Activated T-cell treated with anti-CD3 and anti-CD28 coated beads for 1 hour (primary cell): ENCODE measurements at places on chromosomes 1 and 21.

DNA sequence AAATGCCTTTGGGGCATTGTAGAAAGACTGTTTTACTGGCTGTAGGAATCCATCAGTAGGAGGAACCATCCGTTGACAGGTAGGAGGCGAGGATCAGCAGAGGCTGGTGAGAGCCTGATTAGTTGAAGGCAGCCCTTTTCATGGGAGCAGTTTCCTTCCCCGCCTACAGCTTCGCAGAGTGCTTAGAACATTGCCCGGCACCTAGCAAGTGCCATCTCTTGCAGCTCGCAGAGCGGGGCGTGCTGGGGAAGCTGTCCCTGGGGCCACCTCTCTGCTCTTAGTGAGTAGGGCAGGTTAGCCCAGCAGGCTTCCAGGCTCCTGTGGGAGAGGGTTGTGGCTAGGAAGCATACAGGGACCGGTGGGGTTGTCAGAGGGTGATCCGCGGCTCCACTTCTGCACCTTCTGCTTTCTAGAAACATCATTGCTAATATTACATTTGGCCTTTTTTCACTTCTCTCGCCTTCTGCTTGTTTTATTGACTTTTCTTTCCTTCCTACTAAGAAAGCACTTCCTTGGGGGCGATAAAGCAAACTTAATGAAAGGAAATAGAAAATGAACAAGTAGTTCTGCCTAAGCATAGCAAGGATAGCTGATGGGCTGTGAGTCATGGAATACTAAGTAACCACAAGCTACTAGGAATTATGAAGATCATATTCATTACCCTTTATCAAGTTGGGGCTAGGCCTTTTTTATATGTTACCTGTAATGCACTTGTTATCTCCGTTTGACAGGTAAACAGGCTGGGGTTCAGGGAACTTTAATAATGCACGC, 176.7 kb downstream of the GALNT2 start:
- DNase-seq, result no peak

- no peak for DNase-seq
Measured at GRCh38 chr1:85347908-85348307, 71.5 kb upstream of the BCL10 start.

- DNase-seq, result no peak
Measured at GRCh38 chr1:205030896-205031295, 12.1 kb upstream of the CNTN2 start.

GRCh38 chr1:33524586-33524985, 52.1 kb downstream of the ZSCAN20 start:
- no peak for DNase-seq

DNA sequence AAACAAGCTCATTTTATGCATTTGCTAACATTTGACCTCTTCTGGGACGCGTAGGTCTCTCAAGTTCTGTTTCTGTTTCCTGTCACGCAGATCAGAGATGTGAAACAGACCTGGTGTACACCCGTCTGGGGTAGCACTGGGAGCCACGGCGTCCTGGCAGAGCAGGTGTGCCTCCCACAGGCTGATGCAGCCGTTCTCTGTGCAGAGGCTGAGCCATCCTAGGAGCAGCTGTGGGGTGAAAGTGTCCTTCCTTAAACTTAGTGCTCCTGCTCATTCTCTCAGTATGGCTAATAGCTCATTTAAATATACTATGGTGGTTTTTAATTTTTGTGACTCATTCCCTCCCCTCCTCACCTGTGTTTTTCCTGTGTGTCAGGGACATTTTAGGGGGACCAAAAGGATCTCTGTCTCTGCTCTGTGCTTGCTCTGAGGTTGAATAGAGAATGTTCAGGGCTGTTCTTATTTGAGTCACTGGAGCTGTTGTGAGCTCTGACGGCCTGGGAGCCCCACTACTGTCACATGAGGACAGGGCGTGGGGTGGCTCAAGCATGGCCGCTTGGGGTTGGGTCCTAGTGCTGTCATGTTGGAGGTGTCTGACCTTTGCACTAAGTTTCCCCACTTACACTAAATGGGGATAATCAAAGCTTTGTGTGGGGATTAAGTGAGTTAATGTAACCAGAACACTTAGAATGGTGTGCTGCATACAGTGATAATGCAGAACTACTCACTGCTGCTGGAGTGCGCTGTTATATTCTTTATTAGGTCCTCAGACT, 43.0 kb downstream of the GALNT2 start:
- peak; percentile 25 for DNase-seq
